ENCODE measurements at places on chromosomes 1 and 21.

DNA sequence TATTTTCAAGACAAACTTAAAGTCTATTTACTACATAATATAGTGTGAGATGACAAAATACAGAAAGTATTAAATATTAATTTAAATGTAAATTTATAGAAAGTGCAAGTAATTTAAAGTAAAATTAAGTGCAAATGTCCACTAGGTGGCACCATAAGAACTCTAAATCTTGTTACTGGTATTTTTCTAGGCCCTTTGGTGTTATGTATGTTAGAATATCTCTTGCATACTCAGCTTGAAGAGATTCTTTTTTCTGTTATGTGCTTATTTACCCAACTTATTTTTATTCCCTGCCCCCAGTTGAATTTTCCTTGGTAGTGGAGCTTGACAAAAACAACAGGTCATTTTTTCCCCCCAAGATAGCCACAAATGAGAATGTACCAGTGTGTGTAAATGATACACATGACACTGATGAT is 71.5 kb downstream of the RPS6KC1 start:
- peak; percentile 72 for DNase-seq

DNA sequence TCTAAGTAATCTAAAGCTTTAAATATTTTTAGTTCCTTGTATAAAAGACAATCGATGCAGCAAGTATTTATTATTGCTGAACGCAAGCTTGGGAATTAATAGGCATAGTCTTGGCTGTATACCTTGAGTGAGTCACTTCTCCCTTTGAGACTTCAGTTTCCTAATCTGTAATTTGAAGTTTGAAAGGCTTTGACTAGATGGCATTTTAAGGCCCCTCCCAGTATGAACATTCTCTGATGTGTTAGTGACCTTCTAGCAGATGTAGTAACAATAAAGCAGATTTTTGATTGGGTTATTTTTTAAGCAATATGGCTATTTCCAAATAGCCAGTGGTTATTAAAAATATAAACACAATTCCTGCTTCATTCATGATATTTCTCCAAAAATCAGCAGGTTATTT is 58.2 kb downstream of the DUSP10 start:
- no peak for DNase-seq

DNA sequence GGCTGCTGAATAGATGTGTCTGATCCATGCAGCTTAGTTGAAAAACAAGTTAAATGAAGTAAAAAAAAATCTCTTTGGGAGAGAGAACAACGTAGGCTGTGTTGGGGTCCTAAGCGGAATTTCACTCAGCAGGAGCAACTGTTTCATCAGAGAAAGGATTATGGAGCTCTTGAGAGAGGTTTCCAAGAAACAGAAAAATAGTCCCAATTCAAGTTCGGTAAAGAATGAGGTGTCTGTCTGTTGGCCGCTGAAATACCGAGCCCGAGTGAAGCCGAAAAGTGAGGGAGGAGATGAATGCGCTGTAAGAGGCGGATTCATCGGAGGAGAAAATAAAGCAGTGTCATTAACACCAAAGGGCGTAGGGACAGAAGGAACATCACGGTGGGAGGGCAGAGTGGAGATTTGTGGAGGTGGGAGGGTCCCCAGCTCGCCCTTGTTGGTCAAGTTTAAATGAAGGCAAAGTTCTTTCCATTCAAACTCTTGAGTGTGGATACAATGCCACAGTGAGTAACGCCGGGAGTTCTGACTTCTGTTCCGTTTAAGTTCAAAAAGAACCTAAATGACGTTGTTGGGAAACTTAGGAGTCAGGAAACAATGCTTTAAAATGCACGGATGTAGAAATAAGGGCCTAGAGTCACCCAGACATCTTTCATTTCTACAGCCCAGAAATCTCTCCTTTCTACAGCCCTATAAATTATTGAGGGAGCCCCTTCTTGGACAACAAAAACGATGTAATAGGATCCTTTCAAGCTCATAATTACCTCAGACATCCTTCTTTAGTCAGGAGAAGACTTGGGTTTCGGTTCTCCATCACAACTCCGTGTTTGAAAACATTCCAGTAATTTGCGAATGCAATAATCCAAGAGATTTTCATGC is 15.6 kb upstream of the SLC45A1 start:
- no peak for DNase-seq

DNA sequence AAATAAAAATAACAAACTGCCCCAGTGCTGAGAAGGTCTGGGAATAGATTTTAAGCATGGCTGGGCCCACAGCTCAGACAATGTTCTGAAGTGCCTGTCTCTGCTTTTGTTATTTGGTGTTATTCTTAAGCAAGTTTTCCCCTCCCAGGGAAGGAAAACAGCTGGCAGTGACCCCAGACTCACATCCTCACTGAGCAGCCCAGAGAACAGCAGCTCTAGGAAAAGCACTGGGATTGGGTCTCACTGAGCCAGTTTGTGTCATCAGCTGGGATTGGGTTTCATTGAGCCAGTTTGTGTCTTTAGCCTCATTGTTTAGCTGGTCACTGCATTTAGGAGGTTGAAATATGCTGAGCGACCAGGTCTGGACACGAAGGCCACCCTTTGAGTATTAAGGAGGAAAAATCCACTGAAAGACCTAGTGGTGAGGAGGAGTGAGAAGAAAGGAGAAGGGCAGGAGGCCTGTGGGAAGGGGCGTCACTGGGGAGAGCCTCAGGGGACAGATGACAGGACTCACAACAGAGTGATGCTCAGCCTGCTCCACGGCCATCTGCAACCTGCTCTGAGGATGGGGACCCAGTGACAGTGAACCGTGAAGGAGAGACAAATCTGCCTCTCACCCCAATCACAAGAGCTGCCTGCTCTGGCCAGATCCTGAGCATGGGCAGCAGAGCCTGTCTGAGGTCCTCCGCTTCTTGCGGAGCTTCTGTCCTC is 103.8 kb downstream of the TOMM20 start:
- no peak for DNase-seq

DNA sequence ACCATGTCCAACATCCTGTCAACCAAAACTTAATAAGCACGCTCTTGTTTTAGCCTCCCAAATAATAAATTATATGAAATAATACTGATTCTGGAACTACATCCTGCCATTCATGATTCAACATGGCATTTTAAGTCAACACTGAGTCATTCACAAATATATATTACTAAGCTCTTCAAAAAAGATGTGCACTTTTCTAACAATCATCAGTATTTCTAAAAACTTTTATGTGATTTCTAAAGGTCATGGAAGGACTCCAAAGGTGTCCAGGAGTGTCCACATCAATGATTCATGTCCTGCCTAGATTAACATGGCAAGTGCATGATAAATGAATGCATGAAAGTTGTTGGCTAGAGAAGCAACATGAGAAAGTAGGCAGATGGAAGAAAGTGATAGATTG is 51.6 kb downstream of the NEGR1 start:
- no peak for DNase-seq

GRCh38 chr1:38740487-38740886 is 119.1 kb downstream of the RRAGC start:
- no peak for DNase-seq

- DNase-seq: peak; percentile 61
Observed at GRCh38 chr1:230503726-230504125, 77.6 kb upstream of the PGBD5 start.

DNA sequence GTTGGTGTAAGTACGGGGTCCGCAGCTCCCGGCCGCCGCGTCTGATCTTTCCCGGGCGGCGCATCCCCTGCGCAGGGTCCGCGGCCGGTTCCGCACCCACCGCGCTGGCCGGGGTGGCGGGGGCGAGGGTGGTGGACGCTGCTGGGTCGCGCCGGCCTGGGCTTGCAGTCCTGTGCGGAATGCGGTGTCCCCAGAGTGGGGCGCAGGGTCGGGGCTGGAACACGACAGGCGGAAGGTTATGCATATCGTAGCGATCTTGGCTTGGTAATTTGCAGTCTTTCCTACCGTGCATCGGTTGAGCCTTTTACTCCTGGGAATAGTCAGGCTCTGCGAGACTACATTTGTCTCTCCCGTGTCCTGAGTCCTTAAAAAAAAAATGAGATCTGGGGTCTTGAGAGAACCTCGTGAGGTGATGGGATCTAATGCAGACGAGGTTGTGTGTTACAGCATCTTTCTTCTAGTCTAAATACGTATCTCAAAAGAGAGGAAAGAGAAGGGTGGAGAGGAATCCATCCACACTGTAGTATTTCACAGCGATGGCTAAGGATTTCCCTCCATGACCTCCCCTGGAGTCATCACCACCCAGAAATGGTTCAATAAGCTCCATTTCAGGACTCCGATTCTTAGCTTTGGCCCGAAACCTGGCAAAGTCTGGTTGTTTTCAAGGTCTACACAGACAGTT is 572 bp downstream of the ATP1B1 start:
- peak; percentile 36 for DNase-seq

DNA sequence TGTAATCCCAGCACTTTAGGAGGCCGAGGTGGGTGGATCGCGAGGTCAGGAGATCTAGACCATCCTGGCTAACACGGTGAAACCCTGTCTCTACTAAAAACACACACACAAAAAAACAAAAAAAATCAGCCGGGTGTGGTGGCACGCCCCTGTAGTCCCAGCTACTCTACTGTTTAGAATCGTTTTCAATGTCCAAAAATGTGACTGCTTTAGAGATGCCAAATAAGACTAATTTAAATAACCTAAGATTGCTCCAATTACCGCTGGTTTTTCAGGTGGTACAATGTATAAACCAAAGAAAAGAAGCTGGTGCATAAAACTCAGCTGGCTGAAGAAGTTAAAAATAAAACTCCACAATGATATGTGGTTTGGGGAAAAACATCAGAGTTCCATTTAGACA is 132.0 kb downstream of the RERE start:
- no peak for DNase-seq

DNA sequence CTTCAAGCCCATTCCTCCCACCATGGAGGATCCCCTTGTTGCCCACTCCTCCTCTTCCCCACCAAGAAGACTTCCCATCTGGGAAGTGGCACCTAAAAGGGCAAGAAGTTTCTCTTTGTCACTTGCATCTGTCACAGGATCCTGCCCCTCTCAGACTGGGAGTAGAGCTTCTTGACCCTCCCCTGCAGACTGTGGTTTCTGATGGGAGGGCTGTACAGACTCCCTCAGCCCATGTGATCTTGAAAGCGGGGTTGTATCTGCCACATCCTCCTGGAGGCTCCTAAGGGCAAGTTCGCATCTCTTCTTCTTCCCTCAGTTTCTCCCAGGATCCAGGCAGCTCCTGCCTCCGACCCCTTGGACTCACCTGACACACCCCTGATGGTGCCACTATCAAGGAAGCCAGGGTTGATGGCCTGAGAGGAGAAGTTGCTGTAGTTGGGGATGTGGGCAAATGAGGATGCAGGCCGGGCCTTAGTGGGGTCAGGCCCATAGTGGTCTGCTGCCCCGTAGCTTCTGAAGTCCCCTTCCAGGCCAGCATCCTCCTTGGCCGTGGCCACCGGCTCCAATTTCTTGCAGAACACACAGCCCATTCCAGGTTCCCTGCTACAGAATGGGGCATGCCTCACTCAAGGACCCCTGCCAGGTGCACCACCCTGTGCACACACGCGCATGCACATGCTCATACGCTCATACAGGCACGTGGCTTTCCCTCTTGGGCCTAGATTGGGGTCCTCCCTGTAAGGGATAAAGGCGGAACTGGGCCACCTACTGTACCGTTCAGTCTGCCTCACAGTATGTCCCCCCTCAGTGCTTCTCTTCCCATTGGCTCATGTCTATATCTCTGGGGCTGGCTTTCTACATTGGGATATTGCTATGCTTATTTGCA is 11.4 kb downstream of the FGR start:
- no peak for DNase-seq

DNA sequence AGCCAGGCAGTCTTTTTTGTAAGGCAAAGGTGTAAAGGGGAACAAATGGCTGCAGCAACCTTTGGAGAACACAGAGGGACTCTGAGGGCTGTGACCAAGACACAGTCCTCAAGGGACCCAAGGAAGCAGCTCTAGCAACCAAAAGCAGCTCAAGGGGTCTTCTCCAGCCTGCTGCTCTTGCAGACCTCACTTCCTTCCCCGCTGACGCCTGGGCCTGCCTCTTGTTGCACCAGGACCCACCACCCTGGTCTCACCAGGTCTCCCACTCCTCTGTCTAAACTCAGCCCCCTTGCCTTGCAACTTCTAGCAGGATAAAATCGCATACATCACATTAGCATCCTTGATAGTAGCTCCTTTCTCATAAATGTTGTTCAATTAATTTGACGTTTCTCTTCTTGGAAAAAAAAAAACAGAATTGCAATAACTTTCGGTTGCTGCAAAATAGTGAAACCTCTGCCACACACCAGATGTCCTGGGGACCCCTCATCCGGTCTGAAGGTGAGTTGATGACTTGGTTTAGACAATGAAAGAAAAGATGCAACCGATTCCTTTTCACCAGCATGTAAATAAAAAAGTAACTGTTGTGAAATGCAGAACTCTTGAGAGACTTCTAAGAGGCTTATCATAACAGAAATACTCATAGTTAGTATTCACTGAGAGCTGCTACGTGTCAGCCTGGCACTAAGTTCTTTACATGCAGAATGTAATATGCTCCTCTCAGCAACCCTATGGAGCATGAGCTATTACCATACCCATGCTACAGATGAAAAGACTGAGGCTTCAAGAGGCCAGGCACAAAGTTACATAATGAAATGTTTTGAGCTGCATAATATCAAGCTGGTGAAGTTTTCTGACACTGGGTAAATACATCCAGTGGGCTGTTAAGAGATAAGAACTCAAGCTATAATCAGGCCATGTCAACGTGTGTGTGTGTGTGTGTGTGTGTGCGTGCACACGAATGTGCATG is 58.5 kb downstream of the UMODL1 start:
- no peak for DNase-seq

- DNase-seq: no peak
Observed at GRCh38 chr1:2415337-2415736, 3.0 kb upstream of the PEX10 start.

DNA sequence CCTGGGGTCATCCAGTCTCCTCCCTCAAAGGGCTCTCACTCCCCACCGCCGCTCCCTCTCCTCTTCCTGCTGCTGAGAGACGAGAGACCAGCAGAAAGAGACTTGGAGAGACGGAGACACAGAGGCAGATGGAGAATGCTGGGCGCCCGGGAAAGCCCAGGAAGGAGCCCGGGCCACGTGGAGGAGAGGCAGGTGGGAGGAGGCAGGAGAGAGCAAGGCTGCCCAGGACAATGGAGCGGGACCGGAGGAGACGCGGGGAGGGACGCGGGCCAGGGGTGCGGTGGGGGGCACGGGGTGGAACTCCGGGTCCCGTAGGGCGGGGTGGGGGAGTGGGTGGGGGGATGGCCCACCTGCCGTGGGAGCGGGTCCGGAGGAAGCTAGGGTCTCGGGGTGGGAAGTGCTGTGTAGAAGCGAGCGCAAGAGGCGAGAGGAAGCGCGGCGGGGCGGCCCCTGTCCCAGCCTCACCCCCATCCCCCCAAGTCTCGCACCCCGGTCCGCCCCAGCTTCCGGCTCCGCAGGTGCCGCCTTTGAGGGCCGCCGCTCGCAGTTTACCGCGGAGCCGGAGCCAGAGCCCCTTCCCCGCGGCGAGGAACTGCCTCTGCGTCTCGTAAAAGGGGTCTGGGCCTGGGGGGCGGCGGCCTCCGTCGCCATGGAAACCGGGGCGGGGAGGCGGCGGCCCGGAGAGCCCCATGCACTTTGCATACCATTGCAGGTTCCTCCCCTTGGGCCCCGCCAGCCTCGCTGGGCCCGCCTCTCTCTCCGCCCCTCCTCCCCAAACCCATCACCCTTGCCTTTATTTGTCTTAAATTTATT is 11.7 kb upstream of the EPHA2 start:
- peak; percentile 37 for DNase-seq

Data from NCI-H2081 (cell line).